ENCODE measurements at places on chromosomes 2 and 18.

DNA sequence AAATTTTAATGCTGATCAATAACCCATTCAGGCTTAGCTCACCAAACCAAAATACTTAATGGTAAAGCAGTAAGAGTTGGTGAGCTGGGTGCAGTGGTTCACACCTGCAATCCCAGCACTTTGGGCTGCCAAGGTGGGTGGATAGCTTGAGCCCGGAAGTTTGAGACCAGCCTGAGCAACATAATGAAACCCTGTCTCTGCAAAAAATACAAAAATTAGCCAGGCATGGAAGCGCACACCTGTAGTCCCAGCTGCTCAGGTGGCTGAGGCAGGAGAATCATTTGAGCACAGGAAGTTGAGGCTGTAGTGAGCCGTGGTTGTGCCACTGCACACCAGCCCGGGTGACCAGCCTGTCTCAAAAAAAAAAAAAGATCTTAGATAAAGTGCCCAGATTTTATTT, 35.7 kb upstream of the MPP4 start:
- peak; percentile 70 for DNase-seq

GRCh38 chr2:238810321-238810720, 37.6 kb upstream of the TWIST2 start:
- DNase-seq: no peak

GRCh38 chr2:107635883-107636282, 190.8 kb upstream of the RGPD4 start:
- peak; percentile 4 for DNase-seq

DNA sequence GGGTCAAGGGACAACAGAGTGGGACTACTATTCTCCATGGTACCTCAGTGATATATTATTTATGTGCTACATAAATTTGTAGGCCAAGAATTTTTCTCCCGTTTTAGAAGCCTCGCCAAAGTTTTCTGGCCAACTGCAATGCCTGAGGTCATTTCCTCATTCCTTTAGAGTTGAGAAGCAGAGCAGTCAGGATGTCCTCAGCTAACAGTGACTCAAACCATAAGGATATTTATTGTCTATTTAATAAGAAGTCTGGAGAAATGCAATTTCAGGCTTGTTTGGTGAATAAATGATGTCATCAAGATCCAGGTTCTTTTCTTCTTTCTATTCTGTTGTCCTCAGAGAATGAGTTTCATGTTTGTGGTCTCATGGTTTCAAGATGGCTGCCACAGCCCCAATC, 91.0 kb downstream of the ADCYAP1 start:
- DNase-seq: no peak

DNA sequence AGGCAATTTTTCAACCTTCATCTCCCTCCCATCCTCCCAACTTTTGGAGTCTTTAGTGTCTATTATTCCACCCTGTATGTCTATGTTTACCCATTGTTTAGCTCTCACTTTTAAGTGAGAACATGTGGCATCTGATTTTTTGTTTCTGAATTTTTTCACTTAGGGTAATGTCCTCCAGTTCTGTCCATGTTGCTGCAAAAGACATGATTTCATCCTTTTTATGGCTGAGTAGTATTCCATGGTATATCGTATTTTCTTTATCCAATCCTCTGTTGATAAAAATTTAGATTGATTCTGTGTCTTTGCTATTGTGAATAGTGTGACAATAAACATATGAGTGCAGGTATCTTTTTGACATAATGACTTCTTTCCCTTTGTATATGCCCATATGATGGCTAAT, 48.2 kb downstream of the G6PC2 start:
- no peak for DNase-seq

DNA sequence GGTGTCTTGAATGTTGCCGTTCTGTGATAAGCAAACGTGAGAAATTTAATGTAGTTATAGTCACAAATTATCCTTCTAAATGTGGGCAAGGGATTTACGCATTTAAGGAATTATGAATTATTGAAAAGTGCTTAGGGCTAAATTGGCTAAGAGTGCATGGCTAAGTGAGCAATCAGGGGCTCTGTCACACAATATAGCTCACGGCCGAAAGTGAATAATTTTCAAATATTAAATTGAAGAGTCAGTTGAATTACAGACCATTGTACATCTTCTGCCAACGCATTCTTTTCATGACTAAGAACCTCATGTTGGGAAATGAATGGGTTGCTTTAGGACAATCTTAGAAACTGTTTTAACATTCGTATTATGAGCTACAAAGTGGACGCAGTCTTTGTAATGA, 1832.9 kb upstream of the LRRTM1 start:
- DNase-seq: no peak

- peak; percentile 81 for DNase-seq
Observed at GRCh38 chr2:168371273-168372019, 84.6 kb upstream of the CERS6 start.

GRCh38 chr2:191218292-191218898, 26.8 kb upstream of the MYO1B start:
- peak; percentile 41 for DNase-seq

DNA sequence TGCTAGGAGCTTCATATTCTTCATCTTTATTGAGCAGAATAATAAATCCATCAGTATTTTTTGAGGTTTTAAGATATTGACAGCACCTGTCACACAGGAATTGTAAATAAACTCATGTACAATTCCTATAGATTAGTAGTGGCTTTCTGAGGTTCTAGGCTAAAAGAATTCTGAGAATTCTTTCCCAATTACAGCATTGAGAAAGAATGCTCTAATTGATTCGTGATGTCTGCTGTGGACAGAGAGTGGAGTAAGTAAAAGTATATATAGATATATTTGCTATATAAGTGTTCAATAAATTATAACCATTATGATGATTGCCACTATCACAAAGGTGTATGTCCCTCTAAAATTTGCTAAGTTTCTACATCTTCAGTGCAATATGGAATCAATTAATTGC, 186.5 kb upstream of the NRP2 start:
- DNase-seq: no peak

GRCh38 chr2:3254442-3254941, 123.1 kb downstream of the EIPR1 start:
- DNase-seq: no peak

GRCh38 chr2:122237450-122237849, 482.0 kb downstream of the TSN start:
- DNase-seq: no peak

GRCh38 chr2:30985493-30986230, 152.6 kb downstream of the GALNT14 start:
- no peak for DNase-seq

DNA sequence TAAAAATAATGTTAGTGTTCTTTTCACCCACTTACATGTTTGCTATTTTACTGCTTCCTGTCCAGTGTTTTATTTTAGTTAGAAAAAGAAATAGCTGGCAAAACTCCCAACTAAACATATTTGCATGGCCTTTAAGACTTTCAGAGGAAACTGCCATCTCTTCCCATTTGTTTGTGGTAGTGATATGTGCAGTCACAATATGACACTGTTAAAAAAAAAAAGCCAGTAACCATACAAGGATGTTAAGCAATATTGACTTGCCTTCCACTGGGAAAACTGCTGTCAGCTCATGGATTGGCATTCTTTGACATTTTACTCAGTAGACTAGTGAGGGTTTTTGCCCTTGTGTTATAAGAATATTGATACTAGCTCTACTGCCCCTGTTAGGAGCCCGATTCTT, 29.1 kb downstream of the XIRP2 start:
- DNase-seq: no peak

GRCh38 chr2:36539631-36540030, 58.3 kb downstream of the FEZ2 start:
- no peak for DNase-seq

DNA sequence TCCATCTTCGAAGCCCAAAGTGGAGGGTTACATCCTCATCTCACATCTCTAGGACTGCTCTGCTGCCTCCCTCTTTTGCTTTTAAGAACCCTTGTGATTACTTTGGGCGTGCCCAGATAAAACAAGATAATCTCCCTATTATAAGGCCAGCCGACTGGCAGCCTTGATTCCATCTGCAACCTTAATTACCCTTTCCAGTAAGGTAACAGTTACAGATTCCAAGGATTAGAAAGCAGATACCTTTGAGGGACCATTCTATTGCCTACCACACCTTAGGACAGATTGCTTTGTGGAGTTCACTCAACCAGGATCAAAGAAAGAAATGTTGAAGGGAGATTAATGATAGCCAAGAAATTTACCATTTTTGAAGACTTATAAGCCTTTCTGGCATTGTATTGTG, 250.8 kb upstream of the ACVR2A start:
- DNase-seq: no peak

- no peak for DNase-seq
Observed at GRCh38 chr2:5725794-5726463, 33.7 kb downstream of the SOX11 start.
